NCI-H526 (cell line): ENCODE measurements at places on chromosomes 16 and 17.

DNA sequence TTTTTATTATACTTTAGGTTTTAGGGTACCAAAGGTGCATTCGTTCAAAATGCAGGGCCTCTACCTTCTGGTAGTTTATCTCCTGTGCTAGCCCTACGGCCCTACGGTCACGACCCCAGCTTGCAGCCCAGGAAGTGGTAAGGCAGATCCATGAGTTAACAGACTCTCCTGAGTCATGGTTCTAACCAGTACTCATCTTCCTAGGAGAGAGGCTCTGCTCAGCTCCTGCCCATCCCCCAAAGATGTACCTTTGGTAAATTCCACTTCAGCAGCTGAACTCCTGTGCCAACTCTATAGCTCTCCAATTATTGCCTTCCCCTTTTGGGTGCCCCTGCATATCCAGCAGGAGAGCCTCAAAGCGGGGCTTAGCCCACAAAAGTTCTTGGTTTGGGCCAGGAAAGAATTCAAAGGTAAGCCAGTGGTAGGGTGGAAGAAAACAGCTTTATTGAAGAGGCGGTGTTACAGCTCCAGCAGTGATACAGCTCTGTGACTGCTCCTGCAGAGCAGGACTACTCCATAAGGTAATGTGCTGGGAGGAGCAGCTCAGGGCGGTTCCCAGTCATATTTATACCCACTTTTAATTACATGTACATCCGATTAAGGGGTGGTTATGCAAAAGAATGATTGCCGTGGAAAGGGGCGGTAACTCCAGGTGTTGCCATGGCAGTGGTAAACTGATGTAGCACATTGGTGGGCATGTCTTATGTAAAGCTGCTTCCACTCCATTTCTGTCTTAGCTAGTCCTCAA lies 241.4 kb downstream of the PMP22 start:
- DNase-seq: no peak

GRCh38 chr16:2173916-2174315 lies 18.3 kb downstream of the TRAF7 start:
- no peak for DNase-seq

DNA sequence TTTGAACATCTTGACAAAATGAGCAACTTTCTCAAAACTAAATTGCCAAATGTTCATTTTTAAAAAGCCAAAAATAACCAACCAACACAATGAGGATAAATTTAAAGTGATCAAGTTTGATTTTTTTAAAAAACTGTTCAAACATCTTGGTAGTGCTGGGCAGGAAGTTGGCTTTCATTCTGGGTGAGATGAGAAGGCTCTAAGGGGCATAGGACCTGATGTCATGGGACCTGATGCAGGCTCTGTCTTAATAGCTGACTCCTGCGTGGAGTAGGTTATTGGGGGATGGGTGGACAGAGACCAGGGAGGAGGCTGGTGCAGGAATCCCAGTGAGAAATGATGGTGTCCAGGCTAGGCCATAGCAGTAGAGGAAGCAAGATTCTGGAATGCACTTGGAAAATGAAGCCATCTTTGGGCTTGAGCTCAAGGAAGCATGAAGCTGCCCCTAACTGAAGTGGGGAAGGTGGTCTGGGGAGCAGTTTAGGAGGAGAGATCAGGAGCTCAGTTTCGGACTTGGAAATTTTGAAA lies 20.4 kb downstream of the NLRC5 start:
- DNase-seq: no peak

GRCh38 chr16:17411263-17411662 lies 59.5 kb downstream of the XYLT1 start:
- DNase-seq: no peak

DNA sequence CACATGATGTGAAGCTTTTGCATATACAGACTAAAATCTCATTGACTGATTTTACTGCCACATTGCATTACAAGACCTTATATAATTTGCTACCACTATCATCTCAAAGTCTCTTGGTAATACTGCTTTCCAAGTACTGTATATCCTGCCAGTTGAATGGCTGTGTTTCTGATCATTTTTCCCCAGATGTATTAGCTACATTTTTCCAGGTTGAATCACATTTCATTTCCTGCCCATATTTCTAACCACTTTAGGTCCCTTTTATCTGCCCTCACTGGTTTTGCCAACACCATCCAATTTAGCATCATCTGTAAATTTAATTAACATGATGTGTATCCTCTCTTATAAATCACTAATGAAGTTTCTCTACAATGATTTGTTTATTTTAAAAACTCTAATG lies 365.7 kb upstream of the PMFBP1 start:
- peak; percentile 1 for DNase-seq

GRCh38 chr16:52283584-52284375 lies 263.2 kb downstream of the TOX3 start:
- no peak for DNase-seq

DNA sequence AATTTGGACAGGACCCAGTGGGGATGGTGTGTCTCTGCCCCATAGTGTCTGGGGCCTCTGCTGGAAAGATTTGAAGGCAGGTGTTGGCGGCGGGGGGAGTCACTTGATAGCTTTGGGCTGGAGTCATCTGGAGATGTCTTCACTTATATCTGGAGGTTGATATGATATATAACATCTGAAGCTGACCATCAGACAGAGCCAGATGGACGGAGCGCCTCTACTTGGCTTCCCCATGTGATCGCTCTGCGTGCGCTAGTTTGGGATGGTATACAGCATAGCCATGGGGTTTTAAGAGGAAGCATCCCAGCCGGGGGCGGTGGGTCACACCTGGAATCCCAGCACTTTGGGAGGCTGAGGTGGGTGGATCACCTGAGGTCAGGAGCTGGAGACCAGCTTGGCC lies 130.7 kb upstream of the NLRP1 start:
- no peak for DNase-seq

- DNase-seq: no peak
These were observed 60.4 kb downstream of the BAIAP2 start for GRCh38 chr17:81095383-81095762.

GRCh38 chr16:78952630-78953029 lies 647.9 kb downstream of the MAF start:
- no peak for DNase-seq

DNA sequence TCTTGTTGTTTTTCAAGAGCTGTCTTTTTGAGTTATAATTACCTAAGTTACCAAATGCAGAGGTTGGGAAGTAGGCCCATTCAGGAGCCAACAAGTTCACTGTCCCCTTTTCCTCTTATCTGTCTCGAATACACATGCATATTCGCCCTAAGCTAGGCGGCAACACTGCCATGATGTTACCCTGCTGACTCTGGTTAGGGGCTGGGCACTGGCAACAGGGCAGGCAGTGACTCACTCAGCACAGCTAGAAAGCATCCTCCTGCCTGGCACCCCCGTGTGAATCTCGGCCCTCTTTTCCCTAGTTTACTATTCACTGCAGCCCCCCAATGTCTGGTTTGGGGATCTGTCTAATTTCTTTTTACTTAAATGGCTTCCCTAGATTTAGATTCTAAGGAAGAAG lies 13.8 kb downstream of the DBF4B start:
- no peak for DNase-seq

DNA sequence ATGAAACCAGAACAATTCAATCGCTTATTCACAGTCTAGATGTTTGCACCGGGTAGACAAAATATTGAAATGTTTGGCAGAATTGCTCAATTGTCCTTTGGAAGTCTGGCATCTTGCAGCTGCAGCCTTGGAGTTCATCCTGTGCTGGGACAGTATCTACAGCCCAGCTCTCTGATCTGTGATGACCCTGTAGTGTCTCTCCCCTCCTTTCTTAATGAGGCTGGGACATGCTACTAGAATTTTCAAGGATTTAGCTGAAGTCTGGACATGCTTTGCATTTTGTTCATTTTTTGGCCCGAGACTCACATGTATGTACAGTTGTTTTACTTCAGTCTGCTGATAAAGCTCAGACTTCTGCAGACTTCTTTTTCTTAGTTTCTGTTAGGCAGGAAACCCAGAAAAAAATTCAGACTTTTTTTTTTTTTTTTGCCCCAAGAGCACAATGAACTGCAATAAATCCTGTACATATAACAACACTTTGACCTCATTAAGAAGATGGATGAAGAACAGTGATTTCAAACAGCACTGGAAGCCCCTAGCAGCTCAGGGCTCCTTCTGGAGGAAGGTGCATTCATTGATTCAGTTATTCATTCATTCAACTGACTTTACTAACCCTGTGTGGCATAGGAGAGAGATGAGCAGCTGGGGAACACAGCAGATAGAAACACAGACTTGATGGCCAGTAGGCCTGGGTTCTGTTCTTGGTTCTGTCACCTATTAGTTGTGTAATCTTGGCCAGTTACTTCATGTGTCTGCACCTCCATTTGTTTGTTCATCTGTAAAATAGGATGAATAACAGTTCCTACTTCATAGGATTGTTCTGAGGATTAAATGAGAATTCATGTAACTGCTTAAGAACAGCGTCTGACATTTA lies 210.0 kb downstream of the MAP2K4 start:
- no peak for DNase-seq

DNA sequence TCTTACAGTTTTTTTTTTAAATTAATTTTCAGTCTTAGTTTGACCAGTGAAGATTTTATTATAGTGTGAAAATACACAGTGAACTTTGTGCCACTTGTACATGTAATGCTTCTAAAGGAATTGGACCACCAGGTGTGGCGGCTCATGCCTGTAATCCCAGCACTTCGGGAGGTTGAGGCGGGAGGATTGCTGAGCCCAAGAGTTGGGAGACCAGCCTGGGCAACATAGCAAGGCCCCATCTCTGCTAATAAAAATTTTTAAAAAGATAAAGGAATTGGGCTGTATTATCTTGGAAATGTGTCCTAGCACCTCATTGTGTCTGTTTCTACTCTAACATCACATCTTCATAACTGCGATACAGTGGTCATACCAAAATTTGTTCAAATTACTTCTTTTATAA lies 3.8 kb downstream of the IST1 start:
- no peak for DNase-seq

DNA sequence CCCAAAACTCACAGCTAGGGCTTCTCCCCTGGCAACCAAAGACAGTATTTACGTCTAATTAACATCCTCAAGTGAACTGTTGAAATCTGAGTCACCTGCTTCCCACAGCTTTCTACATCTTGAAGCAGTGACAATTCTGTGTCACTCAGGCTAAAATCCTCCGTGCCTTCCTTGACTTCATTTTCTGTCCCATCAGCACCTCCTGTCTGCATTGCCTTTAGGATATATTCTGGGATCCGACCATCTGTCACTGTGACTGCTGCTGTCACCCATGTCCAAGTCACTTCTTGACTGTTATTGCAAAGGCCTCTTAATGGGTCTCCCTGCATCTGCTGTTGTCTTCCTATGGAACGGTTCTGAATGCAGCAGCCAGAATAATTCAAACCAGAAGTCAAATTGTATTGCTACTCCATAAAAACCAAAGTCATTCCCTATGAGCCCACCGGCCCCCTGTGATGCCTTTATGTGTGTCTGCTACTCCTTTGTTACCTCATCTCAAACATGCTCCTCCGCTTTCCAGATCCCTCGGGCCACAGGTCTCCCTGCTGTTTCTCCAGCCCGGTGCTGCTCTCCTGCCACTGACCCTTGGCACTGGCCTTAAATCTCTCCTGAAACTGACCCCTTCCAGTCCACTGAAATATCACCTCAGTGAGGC lies 56.9 kb downstream of the WWP2 start:
- no peak for DNase-seq

- no peak for DNase-seq
These were observed 7.0 kb downstream of the SAMD14 start for GRCh38 chr17:50122945-50123344.

DNA sequence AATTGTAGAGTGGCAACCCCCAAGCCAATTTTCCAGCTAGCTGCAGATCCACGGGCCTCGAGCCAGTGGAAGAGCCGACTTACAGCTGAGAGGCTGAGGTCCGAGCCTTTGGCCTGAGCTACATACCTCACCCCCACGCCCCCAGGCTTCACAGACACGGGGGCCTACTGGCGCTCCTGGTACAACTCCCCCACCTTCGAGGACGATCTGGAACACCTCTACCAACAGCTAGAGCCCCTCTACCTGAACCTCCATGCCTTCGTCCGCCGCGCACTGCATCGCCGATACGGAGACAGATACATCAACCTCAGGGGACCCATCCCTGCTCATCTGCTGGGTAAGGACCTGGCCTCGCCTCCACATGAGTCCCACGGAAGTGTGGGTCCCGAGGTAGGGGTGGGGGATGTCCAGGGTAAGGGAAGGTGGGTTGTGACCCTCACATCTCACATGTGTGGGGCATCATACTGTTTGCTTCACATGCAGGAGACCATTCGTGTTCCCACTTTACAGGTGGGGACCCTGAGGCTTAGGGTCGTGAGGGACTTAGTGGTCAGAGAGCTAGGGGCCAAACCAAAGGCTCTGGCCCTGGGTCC lies 3.4 kb downstream of the ACE start:
- no peak for DNase-seq

DNA sequence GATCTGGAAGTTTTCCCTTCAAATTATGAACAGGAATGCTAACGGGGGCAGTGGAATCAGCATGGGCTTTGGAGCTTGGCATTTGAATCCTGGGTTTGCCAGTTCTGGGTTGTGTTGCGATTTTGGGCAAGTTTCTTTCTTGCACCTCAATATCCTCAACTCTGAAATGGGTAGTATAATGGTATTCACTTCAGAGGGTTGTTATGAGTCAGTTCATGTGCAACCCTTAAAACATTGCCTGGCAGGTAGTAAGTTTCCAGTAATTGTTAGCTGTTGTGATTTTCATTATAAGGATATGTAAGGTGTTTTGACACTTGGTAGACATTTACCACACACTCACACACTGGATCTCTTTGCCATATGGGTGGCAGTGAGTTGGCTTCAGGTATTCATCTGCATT lies 33.4 kb downstream of the SNX29 start:
- DNase-seq: no peak

GRCh38 chr17:42659079-42659931 lies at the start of gene TUBG2:
Gene TUBG2 (plus strand): TSS chr17:42659284. CDS start chr17:42659504, 220 bp downstream.
- peak; percentile 92 for DNase-seq
